ENCODE measurements at places on chromosomes 2 and 18.

DNA sequence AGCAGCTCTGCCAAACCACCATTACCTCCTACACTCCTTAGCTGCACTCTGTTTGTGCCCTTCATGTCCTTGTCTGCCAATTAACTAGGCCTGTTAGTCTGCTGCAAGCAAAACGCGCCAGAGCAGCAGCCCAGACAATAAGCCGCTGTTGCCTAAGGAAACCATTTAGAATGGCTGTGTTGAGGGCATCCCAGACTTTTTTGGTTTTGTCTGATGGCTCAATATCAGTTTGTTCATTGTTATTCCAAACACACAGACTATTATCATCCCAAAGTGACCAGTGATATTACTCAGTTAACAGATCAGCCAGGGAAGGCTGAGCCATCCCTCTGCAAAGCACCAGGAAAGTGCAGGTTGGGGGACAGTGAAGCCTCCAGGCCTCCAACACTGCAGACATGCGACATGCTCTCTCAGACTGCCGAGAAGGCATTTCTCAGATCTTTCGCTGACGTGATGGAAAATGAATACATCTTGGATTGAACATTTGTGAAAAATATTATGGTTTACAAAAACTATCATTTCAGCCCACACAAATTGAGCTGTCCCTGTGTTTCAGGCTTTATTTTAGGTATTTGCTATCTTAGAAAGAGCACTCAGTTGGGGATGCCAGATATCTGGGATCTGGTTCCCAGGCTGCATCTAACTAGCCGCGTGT is 182.0 kb upstream of the HNRNPA3 start:
- no peak for DNase-seq

DNA sequence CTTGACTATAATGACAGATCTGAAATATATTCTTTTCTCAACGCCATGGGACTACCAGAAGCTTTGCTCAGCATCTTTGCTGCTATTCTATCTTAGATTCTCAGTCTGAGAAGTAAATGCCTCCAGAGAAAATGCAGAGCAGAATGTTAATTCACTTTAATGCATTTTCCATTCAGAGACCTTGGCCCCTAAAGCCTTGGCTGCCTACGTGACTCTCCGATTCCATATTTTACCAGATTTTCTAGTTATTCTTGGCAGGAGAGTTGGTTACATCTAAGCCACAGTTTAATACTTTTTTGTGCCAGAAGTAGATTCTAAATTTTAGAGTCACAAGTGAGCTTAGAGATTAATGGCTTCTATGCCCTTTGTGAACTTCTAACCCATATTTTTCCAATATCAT is 837.1 kb upstream of the POU3F3 start:
- DNase-seq = no peak

GRCh38 chr18:8238507-8238906 is 370.7 kb upstream of the RAB12 start:
- DNase-seq = no peak

- DNase-seq = no peak
Measured at GRCh38 chr18:77133051-77133834, 660 bp upstream of the MBP start.

DNA sequence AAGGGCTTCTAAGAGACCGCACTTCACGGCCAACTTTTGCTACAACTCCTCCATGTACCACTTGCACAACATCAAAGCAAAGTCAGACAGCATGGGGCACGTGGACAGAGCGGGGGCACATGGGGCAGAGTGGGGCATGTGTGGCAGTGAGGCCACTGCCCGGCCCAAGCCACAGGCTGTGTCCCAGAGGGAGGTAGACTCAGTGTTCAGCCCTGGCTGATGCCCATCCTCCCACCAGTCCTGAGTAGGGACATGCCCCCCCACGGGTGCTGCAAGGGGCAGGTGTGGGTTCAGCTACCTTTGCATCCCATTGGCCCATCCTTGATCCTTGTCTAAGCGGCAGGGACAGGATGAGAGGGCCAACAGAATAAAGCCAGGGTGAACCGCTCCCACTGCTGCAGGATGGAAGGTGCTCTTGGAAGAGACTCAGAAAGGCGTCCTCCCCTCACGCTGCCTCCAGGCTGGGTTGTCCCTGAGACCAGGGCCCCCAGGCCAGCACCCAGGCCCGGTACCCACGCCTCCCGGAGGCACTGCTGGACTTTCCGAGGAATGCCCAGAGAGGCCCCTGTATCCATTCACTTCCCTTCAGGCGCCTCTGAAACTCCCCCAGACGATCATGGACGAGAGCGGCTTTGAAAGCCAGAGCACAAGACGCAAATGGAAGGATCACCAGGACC is 218.2 kb downstream of the NDUFA10 start:
- DNase-seq = no peak

DNA sequence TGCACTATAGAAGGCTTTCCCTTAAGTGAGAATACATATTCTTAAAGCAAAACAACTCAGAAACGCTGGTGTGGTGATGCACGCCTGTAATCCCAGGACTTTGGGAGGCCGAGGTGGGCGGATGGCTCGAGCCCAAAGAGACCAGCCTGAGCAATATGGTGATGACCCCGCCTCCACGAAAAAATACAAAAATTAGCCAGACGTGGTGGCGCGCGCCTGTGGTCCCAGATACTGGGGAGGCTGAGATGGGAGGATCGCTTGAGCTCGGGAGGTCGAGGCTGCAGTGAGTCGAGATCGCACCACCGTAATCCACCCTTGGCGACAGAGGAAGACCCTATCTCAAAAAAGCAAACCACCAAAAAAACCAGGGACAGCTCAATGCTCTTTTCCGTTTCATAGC is 750 bp upstream of the CCDC150 start:
- DNase-seq = no peak

DNA sequence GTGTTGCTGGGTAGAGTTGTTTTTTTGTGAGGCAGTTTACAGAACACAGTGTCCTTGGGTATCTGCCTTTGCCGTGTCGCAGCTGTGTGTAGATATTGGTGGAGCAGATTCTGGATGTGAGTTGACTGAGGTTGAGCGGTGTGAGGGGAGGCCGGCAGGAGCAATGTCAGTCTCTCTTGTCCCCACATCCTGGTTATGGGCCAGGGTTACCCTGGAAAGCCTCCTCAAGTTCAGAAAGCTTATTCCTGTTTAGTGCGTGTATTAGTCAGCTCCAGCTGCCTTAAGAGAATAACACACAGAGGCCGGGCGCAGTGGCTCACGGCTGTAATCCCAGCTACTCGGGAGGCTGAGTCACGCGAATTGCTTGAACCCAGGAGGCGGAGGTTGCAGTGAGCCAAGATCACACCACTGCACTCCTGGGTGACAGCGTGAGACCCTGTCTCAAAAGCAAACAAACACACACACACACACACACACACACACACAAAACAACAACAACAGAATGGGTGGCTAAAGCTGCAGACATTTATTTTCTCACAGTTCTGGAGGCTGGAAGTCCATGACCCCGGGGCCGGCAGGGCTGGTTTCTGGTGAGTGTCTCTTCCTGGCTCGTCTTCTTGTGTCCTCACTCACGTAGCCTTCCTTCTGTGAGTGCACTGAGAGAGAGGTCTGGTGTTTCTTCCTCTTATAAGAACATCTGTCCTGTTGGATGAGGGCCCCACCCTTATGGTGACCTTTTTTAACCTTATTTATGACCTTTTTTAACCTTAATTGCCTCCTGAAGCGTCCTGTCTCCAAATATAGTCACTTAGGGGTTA is 5.1 kb downstream of the NCK2 start:
- DNase-seq = no peak

- no peak for DNase-seq
Measured at GRCh38 chr18:67730886-67731285, 214.4 kb upstream of the DSEL start.

DNA sequence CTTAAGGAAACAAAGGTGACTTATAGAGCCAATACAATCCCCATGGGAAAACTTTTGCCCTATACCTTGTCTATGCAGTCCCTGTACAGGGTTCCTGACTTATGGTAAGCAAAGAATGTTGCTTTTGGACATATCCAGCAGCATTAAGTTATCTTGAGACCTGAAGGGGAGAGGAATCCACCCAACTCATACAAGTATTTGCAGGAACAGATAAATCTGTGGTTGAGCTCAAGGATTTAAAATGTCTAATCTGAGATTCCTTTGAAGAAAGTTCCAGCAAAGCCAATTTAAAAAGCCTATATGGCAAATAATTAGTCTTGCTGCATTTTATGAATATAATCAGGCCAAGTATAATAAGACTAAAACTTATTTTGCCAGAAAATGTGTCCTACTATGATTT is 739.5 kb upstream of the CDH2 start:
- no peak for DNase-seq

GRCh38 chr2:196586511-196586991 is 53.0 kb upstream of the CCDC150 start:
- no peak for DNase-seq

DNA sequence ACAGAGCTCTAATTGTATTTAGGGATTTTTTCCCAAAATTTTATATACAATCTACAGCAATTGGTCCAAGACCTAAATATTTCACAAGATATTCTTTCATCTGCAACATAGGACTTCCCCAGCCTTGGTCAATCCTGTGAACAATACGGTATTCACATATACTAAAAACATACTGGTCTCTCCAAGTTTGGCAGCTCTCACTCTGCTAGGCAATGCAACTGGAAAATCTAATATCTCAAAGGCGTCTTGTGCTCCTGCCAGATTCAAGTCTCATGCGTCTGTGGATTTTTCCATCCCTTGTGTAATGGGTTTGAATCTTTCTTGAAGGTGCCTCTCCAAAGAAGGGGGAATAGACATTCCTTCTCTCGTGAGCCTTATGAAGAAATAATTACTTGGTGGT is 27.4 kb upstream of the MBOAT2 start:
- DNase-seq = no peak

DNA sequence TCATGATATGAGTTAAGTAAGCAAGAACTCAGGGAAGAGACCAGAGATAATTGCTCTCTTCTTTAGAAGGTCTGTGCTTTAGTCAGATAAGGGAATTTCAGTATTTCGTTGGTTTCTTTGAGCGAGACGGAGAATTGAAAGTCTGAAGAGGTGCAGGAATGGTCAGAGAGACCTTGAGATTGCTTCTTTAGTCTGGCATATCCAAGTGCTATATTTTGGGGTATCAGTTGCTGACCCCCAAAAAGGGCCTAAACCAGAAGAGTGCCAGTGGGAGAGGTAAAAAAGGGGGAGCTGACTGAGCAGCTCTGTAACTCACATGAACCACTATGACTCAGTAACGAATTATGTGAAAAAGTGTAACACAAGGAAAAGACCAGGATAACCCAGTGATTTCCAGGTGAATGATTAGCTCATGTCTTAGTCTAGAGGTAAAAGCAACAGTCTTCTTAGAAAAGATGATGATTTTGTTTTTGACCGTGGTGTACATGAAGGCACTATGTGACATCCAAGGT is 932.9 kb downstream of the TDRD15 start:
- DNase-seq = no peak

DNA sequence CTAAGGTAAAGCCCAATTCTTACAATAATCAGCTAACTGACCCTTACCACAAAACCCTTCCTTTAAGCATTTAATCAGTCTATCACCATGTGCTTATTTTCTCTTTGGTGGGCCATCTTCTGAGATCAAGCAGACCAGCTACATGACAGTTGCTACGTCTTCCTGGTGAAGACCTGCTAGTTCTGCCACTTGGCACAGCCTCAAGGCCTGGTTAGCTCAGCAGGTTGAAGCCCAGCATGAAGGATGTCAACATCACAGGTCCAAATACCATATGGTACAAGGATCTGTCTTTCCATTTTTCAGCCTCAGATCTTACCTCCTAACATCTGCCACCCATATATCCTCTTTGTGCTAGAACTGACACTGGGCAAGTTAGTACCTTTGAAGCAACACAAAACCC is 636.9 kb downstream of the LRP1B start:
- DNase-seq = no peak

DNA sequence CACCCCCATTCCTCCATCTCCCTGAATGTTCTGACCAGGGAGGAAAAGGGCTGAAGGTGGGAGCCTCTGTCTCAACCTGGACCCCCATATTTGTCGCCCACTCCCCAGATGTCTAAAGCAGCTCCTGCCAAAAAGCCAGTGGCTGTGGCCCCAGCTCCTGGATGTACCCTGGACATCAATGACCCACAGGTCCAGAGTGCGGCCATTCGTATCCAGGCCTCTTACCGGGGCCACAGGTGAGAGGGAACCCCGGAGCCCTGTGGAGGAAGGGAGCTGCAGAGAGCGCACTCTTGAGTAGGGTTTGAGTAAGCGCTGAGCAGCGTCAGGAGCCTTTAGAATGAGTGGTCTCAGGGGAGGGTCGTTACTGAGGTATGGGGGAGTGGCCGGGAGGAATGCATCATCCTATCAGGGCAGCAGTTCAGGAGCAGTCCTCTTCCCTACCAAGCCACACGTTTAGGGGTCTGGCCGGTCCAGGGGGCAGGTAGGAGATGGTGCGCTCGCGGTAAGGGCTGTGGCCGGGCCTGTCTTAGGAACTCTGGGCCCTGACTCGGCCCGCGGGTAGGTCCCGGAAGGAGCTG is 2.4 kb upstream of the GMPPA start:
- DNase-seq = no peak

DNA sequence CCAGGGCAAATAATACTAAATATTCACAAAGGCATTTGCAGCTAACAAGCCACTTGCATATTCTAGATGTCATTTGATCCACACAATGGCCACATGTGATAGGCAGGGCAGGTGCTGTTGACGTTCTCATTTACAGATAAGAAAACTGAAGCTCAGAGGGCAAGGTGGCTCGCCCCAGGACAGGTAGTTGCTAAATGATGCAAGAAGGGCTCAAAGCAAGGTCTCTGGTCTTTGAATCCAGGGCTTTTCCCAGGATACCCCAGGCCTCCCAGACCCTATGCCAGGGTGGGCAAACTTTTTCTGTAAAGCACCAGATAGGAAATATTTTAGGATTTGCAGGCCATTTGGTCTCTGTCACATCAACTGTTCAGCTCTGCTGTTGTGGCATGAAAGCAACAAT is 35.1 kb downstream of the LOXHD1 start:
- no peak for DNase-seq

DNA sequence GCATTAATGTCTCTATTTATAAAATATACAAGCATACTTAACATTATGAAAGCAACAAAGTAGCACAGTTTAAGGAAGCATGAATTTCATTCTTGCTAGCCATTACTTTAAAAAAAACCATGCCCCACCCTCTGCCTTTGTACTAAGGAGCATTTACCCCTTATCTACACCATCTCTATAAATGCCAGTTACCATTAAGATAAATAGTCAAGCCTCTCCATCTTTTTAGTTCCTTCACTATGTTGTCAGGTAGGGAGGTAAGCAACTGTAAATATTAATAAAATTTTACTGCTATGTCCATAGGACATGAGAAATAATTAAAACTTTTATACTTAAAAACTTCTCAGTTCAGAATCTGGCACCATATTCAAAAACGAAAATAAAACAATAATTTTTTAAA is 42.1 kb downstream of the ROCK1 start:
- DNase-seq = no peak

GRCh38 chr2:182706751-182707150 is 9.3 kb upstream of the DNAJC10 start:
- no peak for DNase-seq

DNA sequence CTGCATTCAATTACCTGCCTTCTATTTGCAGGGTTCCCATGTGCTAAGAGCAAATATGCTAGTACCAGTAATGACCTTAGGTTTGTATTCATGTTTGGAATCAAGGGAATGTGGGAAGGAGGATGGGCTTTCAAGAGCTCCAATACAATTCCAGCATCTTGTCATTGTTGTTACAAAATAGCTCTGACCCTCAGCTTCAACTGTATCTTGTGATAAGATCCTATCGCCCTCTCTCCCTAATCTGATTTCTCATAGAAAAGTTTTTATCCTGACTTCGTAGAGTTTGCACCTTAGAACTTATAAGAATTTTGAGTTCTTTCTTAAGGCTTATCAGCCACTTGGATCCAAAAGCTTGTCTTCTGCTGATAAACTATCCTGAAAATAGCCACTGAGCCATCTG is 749.5 kb upstream of the ACVR2A start:
- no peak for DNase-seq

GRCh38 chr2:2824588-2824987 is 493.5 kb upstream of the MYT1L start:
- DNase-seq = no peak
